ENCODE measurements at places on chromosomes 4 and X.
A peak's percentile ranks its signal among the peaks of the same experiment; 100 is the strongest.

DNA sequence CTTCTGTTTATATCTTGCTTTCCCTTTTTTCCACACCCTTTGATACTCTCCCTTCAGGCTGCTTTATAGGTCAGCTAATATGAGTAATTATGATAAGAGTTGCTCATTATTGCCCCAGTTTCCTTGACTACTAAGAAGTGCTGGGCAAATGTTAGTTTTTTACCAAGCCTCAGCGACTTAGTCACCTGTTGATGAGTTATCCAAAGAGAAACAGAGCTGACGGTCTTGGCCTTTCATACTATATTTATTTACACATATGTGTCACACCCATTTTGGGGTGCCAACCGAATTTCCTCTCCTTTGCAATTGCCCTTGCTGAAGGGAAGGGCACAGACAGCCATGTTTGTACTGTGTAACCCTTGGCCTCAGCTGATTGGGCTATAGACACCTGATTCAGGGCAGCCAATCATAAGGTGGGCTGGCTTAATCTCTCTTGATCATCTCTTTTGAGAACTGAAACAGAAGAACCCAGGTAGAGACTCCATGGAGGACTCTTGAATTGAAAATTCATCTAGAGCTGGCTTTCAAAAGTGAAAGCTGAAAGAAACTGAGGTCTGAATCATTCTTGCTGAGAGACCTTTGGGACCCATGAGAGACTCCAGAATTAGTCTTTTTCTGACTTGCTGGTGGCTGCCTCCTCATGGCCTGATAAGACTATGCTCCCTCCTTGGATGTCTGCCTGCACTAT, 111.7 kb upstream of the RPS6KA3 start:
- DNase-seq: no peak

- DNase-seq: no peak
Observed at GRCh38 chr4:108400309-108400708, 220.1 kb upstream of the RPL34 start.

- peak; percentile 4 for DNase-seq
Observed at GRCh38 chr4:53633608-53634007, 42.3 kb upstream of the LNX1 start.

- DNase-seq: no peak
Observed at GRCh38 chr4:74159143-74159709, 1.3 kb downstream of the MTHFD2L start.

DNA sequence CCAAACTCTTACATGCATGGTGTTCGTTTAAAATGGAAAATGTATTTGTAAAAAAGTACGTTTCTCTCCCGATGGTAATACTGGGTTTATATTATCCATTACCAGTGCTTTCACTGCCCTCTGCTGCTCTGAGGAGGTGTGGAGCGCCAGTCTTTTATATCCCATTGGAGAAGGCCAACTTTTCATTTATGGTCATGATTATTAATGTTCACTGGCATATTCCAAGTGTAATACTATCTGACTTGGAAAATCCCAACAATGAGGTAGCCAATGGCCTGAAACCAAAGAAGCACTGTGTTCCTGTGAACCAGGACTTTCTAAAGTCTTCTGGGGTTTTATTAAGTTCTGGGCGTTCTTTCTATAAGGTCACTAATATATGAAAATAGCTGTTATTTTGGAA, 80.7 kb downstream of the SYNPO2 start:
- DNase-seq: peak; percentile 53

Measured in NCI-H82 (cell line).